Upper lobe of right lung (tissue), 1 donor: ENCODE measurements at places on chromosomes 7 and 10. TPM values are rescaled to one million over a fixed set of nuclear protein-coding genes. Genes with fewer than 3 reads are reported as not detected.

- DNase-seq: no peak
- H3K27me3 ChIP-seq: no peaks in the 10 kb centered on the region
- no peaks in the 10 kb centered on the region for H3K4me1 ChIP-seq
Observed at GRCh38 chr7:32043688-32044087, 26.5 kb downstream of the PDE1C start.

- H3K4me3 ChIP-seq: no peak overlapping the region
- H3K27ac ChIP-seq: no peak overlapping the region
- no peaks in the 10 kb centered on the region for H3K36me3 ChIP-seq
- no peak for DNase-seq
- H3K4me1 ChIP-seq: peaks cover 4% of the 10 kb centered on the region
- no peaks in the 10 kb centered on the region for H3K27me3 ChIP-seq
Observed at GRCh38 chr10:15651175-15651574, 68.5 kb downstream of the ITGA8 start.

DNA sequence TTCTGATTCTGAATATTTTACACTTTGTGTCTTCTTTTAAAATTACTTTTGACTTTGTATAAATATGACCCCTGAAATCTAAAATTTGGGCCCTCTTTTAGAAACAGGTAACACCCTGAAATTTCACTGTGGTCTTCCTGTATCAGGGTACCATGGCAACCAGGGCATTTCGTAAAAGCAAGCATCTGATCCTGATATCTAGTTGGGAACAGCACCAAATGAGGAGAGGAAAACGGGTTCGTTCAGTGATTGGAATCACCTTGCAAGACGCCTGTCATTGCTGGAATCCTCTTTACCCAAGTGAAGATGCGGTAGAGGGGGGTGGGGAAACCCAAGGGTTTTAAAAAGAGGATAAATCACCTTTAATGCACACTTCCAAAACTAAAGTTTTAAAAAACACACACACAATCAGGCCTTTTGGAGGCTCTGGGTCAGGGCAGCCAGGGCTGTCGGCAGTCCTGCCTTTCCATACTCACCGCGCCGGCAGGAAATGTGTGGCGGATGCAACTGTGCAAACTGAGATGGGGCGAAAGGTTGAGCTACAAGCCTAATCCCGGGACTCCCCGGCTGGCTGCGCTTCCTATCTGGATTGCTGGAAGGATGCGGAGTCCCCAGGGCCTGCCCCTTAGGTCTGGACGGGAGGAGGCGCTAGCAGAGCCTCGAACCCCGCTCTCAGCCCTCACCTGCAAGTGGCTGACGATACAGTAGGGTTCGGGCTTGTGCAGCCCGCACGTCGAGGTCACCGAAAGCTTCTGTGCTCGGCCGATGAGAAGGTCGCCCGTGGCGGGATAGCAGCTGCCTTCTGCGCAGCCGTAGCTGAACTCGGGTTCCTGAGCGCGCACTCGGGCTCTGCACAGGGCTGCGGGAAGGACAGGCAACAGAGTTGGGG lies 1.8 kb downstream of the LAMB1 start:
- H3K27me3 ChIP-seq: peaks cover 27% of the 10 kb centered on the region
- H3K36me3 ChIP-seq: no peaks in the 10 kb centered on the region
- H3K4me3 ChIP-seq: peak overlapping the region; percentile 59
- H3K27ac ChIP-seq: peak overlapping the region; percentile 88
- peak; percentile 66 for DNase-seq

- H3K36me3 ChIP-seq: no peaks in the 10 kb centered on the region
- H3K4me1 ChIP-seq: no peaks in the 10 kb centered on the region
- DNase-seq: no peak
- H3K27me3 ChIP-seq: no peaks in the 10 kb centered on the region
- no peak overlapping the region for H3K4me3 ChIP-seq
- no peak overlapping the region for H3K27ac ChIP-seq
Observed at GRCh38 chr10:5595994-5596471, 70.4 kb downstream of the ASB13 start.

DNA sequence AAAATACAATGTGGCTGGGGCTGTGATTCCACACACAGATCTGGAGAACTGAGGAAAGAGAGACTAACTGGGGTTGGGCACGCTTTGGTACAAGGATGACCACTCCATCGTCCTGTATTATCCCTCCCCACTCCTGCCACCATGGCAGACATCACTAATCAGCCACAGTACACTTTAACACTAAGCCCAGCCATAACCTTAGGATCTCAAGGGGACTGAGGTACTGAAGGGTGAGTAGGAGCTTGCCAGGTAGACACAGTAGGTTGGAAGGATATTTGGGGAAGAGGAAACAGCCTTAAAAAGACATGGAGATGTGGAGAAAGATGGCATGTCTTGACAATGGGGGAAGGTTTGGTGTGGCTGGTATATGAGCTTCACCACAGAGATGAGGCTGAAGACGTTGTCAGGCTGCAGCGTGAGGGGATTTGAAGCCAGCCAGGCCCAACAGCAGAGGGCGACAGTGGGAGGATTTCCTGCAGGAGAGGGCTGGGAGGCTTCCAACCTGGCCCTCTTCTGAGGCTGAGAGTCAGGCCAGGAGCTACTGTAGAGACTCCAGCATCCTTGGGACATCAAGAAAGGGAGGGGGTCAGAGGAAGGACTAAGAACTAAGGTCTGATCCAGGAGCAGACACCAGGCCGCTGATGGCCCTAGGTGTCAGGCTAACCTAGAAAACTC lies 58.6 kb upstream of the COL13A1 start:
- no peaks in the 10 kb centered on the region for H3K36me3 ChIP-seq
- no peak overlapping the region for H3K27ac ChIP-seq
- DNase-seq: no peak
- no peaks in the 10 kb centered on the region for H3K27me3 ChIP-seq

GRCh38 chr7:134212576-134213546 lies 85.7 kb downstream of the LRGUK start:
- no peaks in the 10 kb centered on the region for H3K4me1 ChIP-seq
- no peak overlapping the region for H3K4me3 ChIP-seq
- peak overlapping the region; percentile 4 for H3K27ac ChIP-seq
- H3K27me3 ChIP-seq: no peaks in the 10 kb centered on the region
- H3K36me3 ChIP-seq: no peaks in the 10 kb centered on the region

- no peak for DNase-seq
- no peaks in the 10 kb centered on the region for H3K36me3 ChIP-seq
- H3K27me3 ChIP-seq: no peaks in the 10 kb centered on the region
Observed at GRCh38 chr7:79520543-79520942, 67.1 kb upstream of the MAGI2 start.

DNA sequence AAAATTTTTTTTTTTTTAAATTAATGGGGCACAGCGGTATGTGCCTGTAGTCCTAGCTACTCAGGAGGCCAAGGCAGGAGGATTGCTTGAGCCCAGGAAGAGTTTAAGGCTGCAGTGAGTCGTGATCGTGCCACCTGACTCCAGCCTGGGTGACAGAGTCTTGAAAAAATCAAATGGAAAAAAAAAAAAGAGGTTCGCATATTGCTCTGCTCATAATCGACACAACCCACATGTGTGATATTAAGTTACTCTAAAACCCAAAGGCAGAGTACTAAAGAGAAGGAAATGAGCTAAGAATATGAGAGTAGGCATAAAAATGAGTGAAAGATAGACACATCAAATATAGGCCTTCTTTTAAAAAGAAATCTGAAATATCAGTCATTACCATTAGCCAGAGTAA lies 66.3 kb downstream of the IGF2BP3 start:
- no peaks in the 10 kb centered on the region for H3K36me3 ChIP-seq
- no peak for DNase-seq
- H3K27ac ChIP-seq: no peak overlapping the region
- H3K27me3 ChIP-seq: no peaks in the 10 kb centered on the region
- H3K4me3 ChIP-seq: no peak overlapping the region

GRCh38 chr10:69807122-69807521 lies 5.4 kb downstream of the COL13A1 start:
- no peak overlapping the region for H3K27ac ChIP-seq
- H3K4me3 ChIP-seq: no peak overlapping the region
- H3K27me3 ChIP-seq: peaks cover 21% of the 10 kb centered on the region
- H3K36me3 ChIP-seq: no peaks in the 10 kb centered on the region

DNA sequence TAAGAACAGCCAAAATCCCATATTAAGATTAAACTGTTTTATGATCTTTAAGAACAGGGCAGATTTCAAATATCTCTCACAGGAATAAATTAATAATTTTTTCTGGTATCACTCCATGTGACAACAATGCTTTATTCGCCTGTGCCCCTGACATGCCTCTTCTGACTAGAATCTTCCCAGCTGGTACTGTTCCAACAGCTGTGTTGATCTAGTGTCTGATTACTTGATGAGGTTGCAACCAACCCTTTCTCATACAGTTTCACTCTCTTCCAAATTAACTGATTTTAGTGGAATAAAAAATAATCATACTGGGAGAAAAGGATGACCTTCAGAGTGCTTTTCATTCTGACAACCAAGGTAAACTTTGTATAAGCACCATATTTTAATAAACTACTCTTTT lies 151.9 kb downstream of the CHRM2 start:
- H3K27me3 ChIP-seq: no peaks in the 10 kb centered on the region
- DNase-seq: no peak
- no peaks in the 10 kb centered on the region for H3K4me1 ChIP-seq

DNA sequence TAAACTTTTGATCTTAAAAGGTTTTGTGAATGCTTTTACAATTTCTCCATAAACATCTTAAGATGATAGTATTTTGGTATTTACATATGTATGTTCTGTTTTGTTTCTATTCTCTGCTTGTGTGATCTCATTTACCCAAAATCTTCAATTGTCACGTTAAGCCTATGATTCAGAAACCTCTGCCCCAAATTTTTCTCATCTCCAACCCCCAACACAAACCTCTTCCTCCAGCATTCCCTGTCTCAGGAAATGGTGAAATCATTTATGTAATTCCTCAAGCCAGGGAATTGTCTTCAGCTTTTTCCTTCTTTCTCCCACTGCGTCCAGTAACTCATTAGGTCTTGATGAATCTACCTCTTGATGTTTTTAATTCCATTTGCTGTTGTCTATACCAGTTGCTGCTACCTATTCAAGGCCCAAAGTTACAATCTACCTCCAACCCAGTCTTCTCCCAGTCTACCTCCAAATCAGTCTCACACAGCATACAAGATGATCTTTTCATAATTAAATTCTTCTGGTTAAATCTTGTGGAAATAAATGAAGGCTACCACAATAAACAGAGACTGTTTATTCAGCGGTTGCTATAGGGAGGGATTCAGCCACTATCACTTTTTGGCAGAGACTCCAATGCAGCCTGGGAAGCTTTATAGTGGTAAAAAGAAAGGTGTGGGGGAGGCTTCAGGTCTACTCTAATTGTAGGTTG lies 5.8 kb downstream of the CFAP69 start:
- H3K4me1 ChIP-seq: peaks cover 4% of the 10 kb centered on the region
- H3K4me3 ChIP-seq: no peak overlapping the region
- peak overlapping the region; percentile 55 for H3K27ac ChIP-seq
- H3K36me3 ChIP-seq: no peaks in the 10 kb centered on the region

DNA sequence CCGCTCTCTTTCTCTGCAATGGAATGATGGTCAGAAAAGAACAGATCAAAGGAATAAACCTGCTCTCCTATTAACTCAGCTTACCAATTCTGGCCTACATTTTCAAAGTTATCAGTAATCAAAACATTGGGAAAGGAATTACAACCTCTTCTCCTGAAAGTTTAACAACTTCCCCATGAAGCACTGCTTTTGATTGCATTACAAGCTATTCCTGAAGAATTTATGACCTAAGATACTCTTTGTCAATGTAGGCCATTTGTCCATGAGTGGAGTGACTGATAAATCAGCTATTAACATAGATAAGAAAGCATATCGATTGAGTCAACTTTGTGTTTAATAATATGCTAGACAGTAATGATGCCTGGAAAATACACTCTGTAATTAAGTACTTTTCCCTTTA lies 271.7 kb upstream of the C7orf33 start:
- no peak overlapping the region for H3K27ac ChIP-seq
- no peak for DNase-seq
- H3K4me3 ChIP-seq: no peak overlapping the region

GRCh38 chr10:87860156-87860795 lies 3.1 kb downstream of the KLLN start:
- no peaks in the 10 kb centered on the region for H3K36me3 ChIP-seq
- no peaks in the 10 kb centered on the region for H3K27me3 ChIP-seq
- no peak overlapping the region for H3K27ac ChIP-seq
- H3K4me3 ChIP-seq: no peak overlapping the region
- peaks cover 13% of the 10 kb centered on the region for H3K4me1 ChIP-seq

DNA sequence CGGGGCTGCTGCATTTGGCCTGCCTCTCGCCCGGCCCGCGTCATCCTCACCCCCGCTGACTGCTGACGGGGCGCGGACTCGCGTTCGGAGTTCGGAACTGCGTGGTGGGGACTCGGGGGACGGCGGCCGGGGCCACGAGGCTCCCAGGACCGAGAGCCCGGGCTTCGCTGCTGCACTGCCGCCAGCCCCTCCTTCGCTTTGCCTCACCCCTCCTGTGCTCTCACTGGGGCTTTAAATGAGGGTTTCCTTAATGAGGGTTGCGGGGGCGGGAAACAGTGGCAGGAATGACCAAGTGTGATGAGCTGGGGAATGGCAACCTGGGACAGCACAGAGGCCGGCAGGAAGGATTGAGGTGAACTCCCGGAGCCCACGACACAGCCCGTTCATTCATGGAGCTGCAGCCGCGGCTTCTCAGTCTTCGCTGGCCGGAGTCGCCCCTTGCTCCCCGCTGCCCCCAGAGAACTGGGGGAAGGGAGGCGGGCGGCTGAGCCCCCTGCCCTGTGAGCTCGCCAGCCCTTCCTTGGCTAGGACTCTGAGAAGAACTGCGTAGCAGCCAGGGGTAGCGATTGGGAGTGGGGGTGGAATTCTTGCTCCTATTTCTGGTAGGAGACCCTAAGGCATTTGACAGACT lies 1.5 kb upstream of the LRRC4 start:
- H3K36me3 ChIP-seq: no peaks in the 10 kb centered on the region
- peaks cover 12% of the 10 kb centered on the region for H3K4me1 ChIP-seq
- no peaks in the 10 kb centered on the region for H3K27me3 ChIP-seq
- peak overlapping the region; percentile 56 for H3K4me3 ChIP-seq
- no peak overlapping the region for H3K27ac ChIP-seq

- H3K4me1 ChIP-seq: peaks cover 22% of the 10 kb centered on the region
Observed at GRCh38 chr7:117086788-117087187, 133.5 kb downstream of the ST7 start.

DNA sequence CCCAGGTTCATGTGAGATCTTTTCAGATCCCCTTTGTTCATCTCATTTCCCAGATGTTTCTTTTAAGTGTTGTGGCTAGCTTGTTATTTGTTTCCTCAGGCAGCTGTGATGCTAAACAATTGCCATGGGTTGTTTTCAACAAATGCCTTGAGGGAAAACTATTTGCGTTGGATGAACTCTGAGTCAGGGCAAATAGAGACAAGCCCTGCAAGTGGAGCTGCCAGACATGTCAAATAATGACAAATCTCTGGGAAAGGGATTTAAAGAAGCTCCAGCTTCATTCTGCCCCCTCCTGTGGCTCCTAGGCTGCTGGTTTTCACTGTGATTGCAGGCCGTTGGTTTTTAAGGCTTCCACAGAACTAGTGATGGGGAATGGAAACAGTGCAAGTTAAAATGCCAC lies 272.4 kb upstream of the SP8 start:
- no peak overlapping the region for H3K4me3 ChIP-seq
- no peaks in the 10 kb centered on the region for H3K27me3 ChIP-seq
- no peak for DNase-seq
- no peaks in the 10 kb centered on the region for H3K4me1 ChIP-seq
- H3K27ac ChIP-seq: no peak overlapping the region

- no peak overlapping the region for H3K4me3 ChIP-seq
- no peaks in the 10 kb centered on the region for H3K27me3 ChIP-seq
- peaks cover 9% of the 10 kb centered on the region for H3K4me1 ChIP-seq
- H3K36me3 ChIP-seq: no peaks in the 10 kb centered on the region
Observed at GRCh38 chr7:50212666-50213621, 91.6 kb upstream of the IKZF1 start.

GRCh38 chr10:50470345-50470744 lies 153.4 kb downstream of the SGMS1 start:
- H3K27me3 ChIP-seq: no peaks in the 10 kb centered on the region
- no peak overlapping the region for H3K4me3 ChIP-seq
- no peak for DNase-seq
- no peaks in the 10 kb centered on the region for H3K36me3 ChIP-seq
- peaks cover 19% of the 10 kb centered on the region for H3K4me1 ChIP-seq

The FFAR4 gene
- 4.9 TPM for total RNA-seq

The CALHM3 gene
- not detected for total RNA-seq

The GRB10 gene
- total RNA-seq: 58.6 TPM

The PTEN gene
- total RNA-seq: 101 TPM
